Ascending aorta (tissue), 2 donors: ENCODE measurements at places on chromosomes 1 and 21.

- DNase-seq, result no peak
- no peaks in the 10 kb centered on the region for H3K36me3 ChIP-seq
Measured at GRCh38 chr1:188782220-188782841, 1695.3 kb downstream of the BRINP3 start.

DNA sequence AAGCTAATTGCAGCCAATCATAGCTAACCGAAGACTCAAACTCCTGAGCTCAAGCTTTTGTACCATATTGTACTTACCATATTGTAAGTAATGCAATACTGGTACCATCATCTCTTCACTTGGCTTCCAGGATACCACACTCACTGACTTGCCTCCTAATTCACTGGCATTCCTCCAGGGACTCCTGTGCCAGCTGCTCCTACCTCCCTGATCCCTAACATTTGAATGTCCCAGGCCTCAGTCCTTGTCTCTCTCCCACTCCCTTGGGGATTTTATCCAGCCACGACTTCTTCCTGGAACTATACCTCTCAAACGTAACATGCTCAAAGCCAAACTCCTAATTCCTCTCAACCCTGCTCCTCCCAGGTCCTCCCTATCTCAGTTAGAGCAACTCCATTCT lies 33.8 kb downstream of the USP48 start:
- DNase-seq, result no peak
- no peak overlapping the region for H3K27ac ChIP-seq
- H3K36me3 ChIP-seq, result peaks cover 64% of the 10 kb centered on the region
- H3K27me3 ChIP-seq, result no peaks in the 10 kb centered on the region
- H3K4me1 ChIP-seq, result no peaks in the 10 kb centered on the region
- H3K4me3 ChIP-seq, result no peak overlapping the region

DNA sequence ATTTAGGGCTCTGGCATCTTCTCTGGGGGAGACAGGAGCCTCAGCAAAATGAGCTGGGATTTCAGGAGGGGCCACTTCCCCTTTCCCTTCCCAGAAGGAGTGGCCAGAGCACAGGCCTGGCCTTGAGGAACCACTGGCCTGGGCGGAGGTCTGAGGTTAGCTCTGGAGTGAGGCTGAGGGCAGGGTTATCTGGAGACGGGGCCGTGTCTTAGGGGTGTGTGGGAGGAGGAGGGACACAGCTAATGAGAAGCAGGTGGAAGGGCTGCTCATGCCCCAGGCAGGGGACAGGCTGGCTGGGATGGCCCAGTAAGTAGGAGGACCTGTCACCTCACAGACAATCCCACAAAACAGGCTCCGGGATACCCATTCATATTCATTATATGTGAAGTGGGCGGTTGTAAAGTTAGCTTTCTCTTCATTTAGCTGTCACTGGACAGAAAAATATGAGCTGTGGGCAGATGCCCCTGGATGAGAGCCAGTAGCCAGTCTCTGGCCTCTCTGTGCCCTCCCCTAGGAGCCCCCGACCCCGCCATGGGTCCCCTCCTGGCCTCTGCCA lies 12.4 kb downstream of the ALX3 start:
- H3K4me3 ChIP-seq, result no peak overlapping the region
- H3K27ac ChIP-seq, result no peak overlapping the region
- H3K36me3 ChIP-seq, result peaks cover 70% of the 10 kb centered on the region
- DNase-seq, result no peak

GRCh38 chr1:1245817-1246576 lies 525 bp downstream of the C1QTNF12 start:
- peaks cover 3% of the 10 kb centered on the region for H3K4me1 ChIP-seq
- no peak overlapping the region for H3K27ac ChIP-seq

DNA sequence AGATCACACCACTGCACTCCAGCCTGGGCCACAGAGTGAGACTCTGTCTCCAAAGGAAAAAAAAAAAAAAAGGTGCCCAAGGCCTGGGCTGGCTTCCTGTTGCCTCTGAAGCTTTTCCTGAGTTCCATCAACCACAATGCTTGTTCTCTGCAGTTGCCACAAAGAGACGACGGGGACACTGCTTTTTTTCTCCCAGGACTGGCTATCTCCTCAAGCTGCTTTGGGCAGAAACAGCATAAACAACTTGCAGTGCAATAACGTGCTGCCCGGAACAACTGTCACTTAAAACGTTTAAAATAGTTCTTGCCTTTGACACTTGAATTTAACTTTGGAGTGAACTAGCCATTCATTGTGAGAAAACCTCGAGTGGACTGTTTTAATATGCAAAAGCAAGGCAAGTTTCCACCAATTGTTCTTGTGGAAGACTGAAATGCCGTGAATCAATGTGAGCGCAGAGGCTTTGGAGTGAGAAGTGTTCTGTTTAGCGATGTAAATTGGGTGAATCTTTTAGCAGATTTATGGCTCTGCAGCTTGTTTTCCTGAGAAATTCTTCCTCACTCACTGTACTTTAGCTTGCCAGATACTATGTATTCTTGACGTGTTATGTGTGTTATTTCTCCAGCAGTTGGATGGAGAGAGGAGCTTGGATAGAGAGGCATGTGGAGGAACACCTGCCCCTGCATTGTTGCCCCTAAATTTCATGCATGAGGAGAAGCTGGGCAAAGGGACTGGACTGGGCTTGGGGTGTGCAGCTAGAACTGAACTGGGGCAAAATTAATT lies 188.1 kb upstream of the KIAA0040 start:
- no peaks in the 10 kb centered on the region for H3K27me3 ChIP-seq
- no peaks in the 10 kb centered on the region for H3K4me1 ChIP-seq
- DNase-seq, result no peak
- H3K4me3 ChIP-seq, result no peak overlapping the region
- H3K36me3 ChIP-seq, result no peaks in the 10 kb centered on the region

- DNase-seq, result no peak
- no peaks in the 10 kb centered on the region for H3K4me1 ChIP-seq
- H3K27me3 ChIP-seq, result no peaks in the 10 kb centered on the region
- H3K27ac ChIP-seq, result no peak overlapping the region
- no peaks in the 10 kb centered on the region for H3K36me3 ChIP-seq
Measured at GRCh38 chr1:243471026-243471685, 215.3 kb downstream of the SDCCAG8 start.

DNA sequence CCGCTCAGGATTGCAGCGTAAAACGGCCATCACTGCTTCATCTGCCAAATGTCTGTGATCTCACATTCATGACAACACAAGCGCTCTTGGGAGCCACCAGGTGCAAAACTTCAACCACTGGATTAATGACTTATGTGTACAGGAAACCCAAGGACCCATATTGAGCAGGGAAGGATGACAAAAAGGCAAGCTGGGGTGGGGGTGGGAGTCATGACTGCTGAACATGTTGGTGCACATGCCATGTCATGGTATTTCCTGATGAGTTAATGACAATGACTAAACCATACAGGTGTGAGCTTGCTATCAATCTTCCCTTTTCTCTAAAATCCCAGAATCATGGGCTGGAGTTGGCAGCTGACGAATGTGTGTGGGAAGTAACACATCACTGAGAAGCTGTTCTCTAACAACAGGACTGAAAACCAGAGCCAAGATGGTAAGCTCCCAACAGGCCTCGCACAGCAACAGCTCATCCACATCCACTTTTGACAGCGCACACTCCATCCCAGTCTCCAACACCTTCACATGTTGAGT lies 3.1 kb upstream of the SH2D5 start:
- H3K27ac ChIP-seq, result no peak overlapping the region
- H3K27me3 ChIP-seq, result peaks cover 5% of the 10 kb centered on the region
- DNase-seq, result no peak
- H3K4me3 ChIP-seq, result no peak overlapping the region
- peaks cover 19% of the 10 kb centered on the region for H3K36me3 ChIP-seq

- peaks cover 36% of the 10 kb centered on the region for H3K36me3 ChIP-seq
- no peak overlapping the region for H3K4me3 ChIP-seq
- no peaks in the 10 kb centered on the region for H3K27me3 ChIP-seq
- no peaks in the 10 kb centered on the region for H3K4me1 ChIP-seq
- H3K27ac ChIP-seq, result no peak overlapping the region
Measured at GRCh38 chr1:68157416-68157815, 74.9 kb downstream of the WLS start.

DNA sequence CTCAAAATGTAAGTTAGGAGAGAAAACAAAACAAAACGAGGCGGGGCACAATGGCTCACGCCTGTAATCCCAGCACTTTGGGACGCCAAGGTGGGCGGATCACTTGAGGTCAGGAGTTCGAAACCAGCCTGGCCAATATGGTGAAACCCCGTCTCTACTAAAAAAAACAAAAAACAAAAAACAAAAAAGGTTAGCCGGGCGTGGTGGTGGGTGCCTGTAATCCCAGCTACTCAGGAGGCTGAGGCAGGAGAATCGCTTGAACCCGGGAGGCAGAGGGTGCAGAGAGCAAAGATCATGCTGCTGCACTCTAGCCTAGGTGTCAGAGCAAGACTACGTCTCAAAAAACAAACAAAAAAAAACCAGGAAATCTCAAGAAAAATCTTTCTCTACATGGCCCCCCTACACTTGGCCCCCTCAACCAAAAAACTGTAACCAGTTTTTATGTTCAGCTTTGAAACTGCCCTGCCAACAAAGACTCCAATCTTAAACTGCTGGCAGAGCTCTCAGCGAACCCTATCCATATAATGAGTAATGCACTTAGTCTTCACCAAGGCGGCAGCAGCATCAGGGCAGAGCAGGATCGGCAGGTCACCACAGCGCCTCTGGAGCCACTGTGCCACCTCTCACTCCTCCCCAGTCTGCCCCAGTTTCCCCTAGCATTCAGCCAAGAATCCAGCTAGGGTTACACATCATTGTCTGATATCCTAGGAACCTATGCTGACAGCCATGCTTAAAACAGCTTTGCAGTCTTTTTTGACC lies 71.7 kb downstream of the JAK1 start:
- H3K4me3 ChIP-seq, result no peak overlapping the region
- no peak overlapping the region for H3K27ac ChIP-seq
- no peak for DNase-seq
- H3K4me1 ChIP-seq, result peaks cover 41% of the 10 kb centered on the region
- no peaks in the 10 kb centered on the region for H3K27me3 ChIP-seq

GRCh38 chr1:236455243-236455642 lies 61.2 kb downstream of the EDARADD start:
- no peaks in the 10 kb centered on the region for H3K4me1 ChIP-seq
- no peaks in the 10 kb centered on the region for H3K36me3 ChIP-seq
- H3K27ac ChIP-seq, result no peak overlapping the region
- no peak overlapping the region for H3K4me3 ChIP-seq
- no peak for DNase-seq

GRCh38 chr1:237875291-237875690 lies 15.4 kb downstream of the ZP4 start:
- H3K4me1 ChIP-seq, result no peaks in the 10 kb centered on the region
- H3K4me3 ChIP-seq, result no peak overlapping the region
- no peak for DNase-seq
- no peaks in the 10 kb centered on the region for H3K36me3 ChIP-seq
- no peaks in the 10 kb centered on the region for H3K27me3 ChIP-seq
- H3K27ac ChIP-seq, result no peak overlapping the region

DNA sequence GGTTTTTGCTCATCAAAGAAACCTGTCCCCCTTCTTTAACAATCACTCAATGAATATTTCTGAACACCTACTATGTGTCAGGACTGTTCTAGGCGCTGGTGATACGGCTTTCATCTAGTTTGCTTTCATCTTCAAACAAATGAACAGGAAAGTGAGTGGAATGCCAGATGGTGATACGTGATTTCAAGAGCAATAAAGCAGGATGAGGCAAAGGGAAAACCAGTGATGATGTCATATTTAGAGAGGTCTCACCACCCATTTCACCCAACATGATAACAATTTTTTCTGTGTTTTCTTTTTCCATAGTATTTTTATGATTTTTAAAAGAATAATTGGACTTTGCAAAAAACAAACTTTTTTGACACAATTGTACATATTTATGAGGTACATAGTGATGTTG lies 11.3 kb upstream of the SLC6A17 start:
- H3K36me3 ChIP-seq, result no peaks in the 10 kb centered on the region
- no peaks in the 10 kb centered on the region for H3K4me1 ChIP-seq
- DNase-seq, result no peak
- no peak overlapping the region for H3K4me3 ChIP-seq
- no peak overlapping the region for H3K27ac ChIP-seq
- no peaks in the 10 kb centered on the region for H3K27me3 ChIP-seq

DNA sequence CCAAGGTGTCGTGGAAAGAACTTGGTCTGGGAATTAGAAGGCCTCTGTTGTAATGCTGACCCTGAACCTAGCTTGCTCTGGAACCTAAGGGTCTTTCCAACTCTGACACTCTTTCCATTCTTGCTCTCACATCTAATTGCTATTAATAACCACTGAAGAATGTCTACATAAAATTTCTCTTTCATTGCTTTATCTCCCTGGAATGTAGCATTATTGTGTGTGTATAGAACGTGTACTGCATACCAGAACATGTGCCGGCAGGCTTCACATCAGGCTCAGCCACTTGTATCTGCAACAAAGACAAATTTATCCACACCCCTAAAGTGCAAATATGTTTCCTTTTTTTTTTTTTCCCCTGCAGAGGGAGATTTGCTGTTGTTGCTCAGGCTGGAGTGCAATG lies 13.9 kb upstream of the LAX1 start:
- no peak overlapping the region for H3K27ac ChIP-seq
- no peaks in the 10 kb centered on the region for H3K27me3 ChIP-seq
- H3K4me3 ChIP-seq, result no peak overlapping the region
- no peaks in the 10 kb centered on the region for H3K4me1 ChIP-seq
- H3K36me3 ChIP-seq, result no peaks in the 10 kb centered on the region

DNA sequence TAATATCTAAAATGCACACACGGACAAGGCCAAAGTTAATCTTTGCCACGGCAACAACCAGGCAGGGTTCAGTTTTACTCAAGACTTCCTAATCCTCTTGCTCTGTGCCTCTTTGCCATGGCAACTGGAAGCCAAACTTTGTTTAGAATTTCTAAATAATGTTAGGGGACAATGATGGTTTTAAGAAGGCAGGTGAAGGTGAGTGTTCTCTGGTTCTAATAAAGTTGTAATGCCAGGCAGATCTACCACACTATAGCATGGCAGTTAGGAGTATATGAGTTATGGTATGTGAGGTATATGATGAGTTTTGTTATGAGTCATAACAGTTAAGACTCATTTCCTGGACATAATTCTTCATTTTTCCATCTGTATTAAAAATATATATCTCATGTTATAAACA lies 2.7 kb downstream of the PTPRC start:
- no peaks in the 10 kb centered on the region for H3K27me3 ChIP-seq
- H3K4me1 ChIP-seq, result no peaks in the 10 kb centered on the region
- no peak overlapping the region for H3K27ac ChIP-seq
- H3K36me3 ChIP-seq, result no peaks in the 10 kb centered on the region
- DNase-seq, result no peak
